ENCODE measurements at places on chromosomes 2 and 18.
A peak's percentile ranks its signal among the peaks of the same experiment; 100 is the strongest.

GRCh38 chr2:12341920-12342319, 374.8 kb upstream of the TRIB2 start:
- no peak for DNase-seq

DNA sequence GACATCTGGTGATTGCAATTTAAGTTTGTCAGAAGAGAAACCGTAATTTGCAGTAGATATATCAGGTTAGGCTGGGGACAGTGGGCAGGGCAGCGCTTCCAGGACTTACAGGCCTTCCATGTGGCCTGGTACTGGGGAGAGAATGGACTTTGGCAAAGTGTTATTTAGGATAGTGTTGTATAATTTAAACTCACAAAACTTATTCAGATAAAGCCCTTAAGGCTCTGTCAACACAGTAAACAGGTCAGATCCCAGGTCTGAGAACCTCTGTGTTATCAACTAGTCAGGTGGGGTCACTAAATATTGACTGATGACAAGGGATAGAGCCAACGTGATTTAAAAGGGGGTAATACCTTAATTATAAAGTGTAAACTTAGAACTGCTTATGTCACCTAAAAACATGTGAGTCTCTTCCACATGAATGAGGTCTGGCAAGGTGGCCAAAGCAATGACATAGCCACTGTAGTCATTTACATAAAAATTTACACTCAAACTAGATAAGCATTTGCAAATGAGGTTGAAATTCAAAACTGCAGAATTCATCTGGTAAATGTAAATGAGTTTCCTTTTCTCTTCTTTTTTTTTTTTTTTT, 80.2 kb upstream of the DNMT3A start:
- DNase-seq, result no peak

DNA sequence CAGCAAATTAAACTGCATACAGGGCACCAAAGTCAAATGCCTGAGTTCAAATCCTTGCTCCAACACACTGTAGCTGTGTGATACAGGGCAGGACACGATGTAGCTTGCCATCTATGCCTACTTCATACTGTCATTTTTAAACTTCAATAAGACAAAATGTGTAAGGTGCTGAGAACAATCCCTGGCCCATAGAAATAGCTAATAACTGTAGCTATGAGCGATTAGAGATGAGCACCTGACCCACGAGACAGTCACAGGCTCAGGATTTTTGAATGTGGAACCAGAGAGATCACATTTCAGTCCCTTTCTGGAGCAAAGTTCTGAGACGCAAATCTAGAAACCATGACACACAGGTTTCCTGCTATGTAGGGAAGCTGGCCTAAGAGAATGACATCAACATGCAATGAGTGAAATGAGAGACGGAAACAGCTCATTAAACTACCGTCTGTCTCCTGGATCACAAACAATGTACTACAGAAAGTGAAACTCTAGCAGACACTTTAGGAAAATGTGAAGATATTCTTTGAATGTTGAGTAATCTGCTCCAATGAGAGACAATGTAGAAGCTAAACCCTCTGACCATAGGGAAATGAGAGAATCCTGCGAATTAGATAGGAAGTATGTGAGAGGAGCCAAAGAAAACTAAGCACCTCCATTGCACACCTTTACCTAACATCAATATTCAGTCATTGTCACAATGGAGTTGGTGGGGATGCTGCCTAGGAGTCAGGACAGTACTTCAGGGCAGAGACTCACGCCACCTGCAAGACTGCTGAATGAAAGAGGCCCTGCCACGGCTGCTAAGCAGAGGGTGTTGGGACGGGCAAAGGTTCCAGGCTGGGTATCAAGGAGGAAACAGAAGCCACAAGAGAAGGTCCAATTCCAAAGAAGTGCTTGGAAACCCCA, 25.5 kb downstream of the B4GALT6 start:
- no peak for DNase-seq

DNA sequence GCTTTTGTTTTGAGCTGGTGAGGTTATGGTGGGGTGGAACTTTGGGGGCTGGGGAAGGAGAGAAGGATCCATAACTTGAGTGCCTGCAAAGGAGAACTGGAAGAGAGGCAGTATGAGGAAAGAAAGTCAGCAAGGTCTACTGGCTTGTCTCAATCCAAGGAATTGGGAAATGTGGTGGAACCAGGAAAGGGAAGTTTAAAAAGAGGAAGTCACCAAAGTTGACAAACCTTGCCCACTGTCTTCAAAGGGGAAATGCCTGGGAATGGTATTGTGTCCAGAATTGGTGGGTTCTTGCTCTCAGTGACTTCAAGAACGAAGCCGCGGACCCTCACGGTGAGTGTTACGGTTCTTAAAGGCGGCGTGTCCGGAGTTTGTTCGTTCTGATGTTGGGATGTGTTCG, 304.1 kb upstream of the FAM98A start:
- DNase-seq, result no peak

GRCh38 chr2:9423100-9423921, at the start of the genes CPSF3 and ITGB1BP1:
CPSF3 (plus strand) TSS chr2:9423654; CDS start chr2:9423774, 120 bp downstream.
ITGB1BP1 (minus strand) TSS chr2:9423528; CDS start chr2:9418697, 4,831 bp downstream.
- DNase-seq, result peak; percentile 96

DNA sequence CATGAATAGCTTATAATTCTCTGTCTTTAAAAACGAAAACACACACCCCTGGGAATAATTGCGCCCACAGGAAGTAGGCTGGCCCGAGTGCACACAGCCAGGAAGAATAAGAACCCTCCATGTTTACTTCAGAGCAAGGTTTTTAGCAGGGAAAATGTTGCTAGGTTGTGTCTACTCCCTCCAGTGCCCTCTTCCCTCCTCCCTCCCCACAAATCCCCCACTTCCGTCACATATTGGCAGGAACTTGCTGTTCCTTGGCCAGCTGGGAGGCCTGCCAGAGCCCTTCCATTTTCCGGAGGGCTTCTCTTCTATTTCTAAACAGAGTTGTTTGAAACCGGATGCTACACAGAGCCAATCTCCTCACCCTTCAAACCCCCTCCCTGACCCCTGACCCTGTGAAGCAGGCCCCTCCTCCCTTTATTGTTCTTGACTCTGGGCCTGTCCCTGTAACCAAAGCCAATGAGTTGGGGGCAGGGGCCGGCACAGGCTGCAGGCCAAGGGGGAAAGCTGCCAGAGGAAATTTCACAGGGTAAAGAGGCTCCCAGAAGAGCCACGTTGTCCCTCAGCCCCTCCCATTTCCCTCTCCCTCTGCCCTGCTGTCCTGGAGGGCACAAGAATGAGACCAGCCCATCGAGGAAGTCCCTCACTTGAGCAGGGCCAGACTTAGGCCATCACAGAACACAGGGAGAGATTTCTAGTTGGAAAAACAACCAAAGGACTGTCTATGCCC, 49.8 kb upstream of the LGALSL start:
- no peak for DNase-seq

- DNase-seq, result no peak
Measured at GRCh38 chr2:186576614-186577013, 13.2 kb upstream of the ITGAV start.

DNA sequence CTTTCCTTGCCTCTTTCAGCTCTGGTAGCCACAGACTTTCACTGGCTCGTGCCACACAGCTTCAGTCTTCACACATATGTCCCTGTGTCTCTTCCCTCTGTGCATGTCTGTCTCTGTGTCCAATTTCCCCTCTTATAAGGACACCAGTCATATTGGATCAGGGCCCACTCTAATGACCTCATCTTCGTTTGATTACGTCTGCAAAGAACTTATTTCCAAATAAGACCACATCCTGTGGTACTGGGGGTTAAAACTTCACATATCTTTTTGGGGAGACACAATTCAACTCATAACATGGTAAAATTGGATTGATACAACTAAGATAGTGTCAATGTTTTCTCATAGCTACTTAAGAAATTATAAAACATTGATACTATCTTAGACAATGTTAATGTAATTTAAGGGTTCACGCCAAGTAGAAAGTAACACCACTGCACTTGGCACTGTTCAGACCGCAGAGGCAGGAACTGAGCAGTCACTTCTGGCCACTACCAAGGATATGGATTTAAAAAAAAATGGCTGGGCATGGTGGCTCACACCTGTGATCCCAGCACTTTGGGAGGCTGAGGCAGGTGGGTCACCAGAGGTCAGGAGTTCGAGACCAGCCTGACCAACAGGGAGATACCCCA, 119.6 kb upstream of the EPAS1 start:
- DNase-seq, result no peak

- no peak for DNase-seq
Measured at GRCh38 chr2:69203166-69203985, 183.7 kb downstream of the GFPT1 start.

DNA sequence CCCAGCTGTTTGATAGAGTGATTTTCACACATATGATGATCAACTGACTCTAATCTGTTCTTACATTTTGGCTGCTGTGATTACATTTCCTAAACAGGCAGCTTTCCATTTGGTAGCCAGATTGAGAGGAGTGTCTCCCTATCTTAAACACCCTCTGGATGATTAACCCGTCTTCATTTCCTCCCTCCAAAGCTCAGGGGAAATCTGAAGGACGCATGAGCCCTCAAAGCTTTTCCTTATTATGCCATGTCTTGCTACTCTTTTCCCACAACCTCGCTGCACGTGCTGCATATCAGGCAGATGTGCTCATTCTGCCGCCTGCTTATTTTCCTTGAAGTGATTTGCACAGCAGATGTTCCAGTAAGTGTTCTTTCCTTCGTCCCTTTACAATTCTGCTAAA, 837.4 kb downstream of the LRRTM4 start:
- no peak for DNase-seq

DNA sequence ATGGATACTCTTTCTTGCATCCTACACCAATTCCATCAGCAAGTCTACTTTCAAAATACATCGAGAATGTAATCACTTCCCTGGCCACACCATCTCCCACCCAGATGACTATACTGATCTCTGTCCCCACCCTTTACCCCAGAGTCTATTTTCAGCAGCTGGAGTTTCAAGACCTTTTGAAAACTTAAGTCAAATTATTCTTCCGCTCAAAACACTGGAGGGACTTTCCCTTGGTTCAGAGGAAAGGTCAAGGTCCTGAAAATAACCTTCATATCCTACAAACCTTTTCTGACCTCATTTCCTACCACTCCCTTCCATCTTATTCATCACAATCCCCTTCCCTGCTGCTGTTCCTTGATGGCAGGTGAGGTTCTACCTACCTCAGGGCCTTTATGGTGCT, 58.8 kb upstream of the LYPD6 start:
- DNase-seq, result no peak

All from activated T-helper 1 cell treated with anti-CD3 and anti-CD28 coated beads, Interleukin-2, amount 50 U/mL, for 16 hours (primary cell).